Left kidney (tissue), 8 donors: ENCODE measurements at places on chromosomes 16 and 17. TPM values are rescaled to one million over a fixed set of nuclear protein-coding genes. Genes with fewer than 3 reads are reported as not detected.

- DNase-seq = no peak
These were observed 22.8 kb downstream of the TPSG1 start for GRCh38 chr16:1202274-1202673.

- DNase-seq = no peak
These were observed 839.1 kb upstream of the RBFOX1 start for GRCh38 chr16:6493555-6493954.

- no peak for DNase-seq
These were observed 33.3 kb downstream of the BAHCC1 start for GRCh38 chr17:81428516-81428915.

DNA sequence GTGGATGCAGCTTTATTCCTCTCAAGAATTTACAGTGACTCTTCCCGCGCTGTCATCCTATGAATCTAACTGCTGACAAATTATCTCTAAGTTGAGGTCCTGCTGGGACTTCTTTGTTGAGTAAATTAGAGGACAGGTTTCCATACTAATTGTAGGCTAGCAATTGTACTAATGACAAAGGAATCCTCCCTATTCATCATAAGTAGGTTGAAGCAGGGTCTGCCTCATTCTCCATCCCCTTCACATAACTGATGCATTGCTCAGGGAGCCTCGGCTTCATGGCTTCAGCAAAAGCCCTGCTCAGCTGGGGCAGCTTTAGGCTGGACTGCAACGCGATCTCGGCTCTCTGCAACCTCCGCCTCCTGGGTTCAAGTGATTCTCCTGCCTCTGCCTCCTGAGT, 83.1 kb upstream of the IRX6 start:
- DNase-seq = no peak

- no peak for DNase-seq
These were observed 101.7 kb downstream of the RPTOR start for GRCh38 chr17:80646328-80646727.

DNA sequence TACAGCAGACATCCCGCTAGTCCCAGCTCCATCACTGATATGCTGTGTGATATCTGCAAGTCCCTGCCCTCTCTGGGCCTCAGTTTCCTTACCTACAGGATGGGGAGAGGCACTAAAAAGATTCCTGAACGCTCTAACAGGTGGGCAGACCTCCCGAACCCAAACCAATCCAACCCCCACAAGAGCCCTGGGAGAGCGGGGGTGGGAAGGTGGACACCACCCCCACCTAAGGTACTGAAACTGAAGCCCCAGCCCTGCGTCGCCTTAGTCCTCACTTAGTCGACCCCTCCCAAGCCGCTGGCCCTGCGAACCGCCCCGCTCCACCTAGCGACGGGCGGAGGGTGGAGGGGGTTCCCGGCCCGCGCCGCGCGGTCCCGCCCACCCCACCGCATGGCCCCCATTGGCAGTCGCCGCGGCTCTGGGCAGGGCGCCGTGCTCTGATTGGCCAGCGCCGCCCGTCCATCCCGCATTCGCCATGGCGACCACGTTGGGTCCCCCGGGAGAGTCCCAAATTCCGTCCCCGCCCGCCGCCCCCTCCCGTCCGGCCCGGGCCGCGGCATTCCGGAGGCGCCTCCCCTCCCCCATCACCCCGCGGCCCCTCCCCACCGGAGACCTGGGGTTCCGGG, 578 bp downstream of the CCDC102A start:
- DNase-seq = peak; percentile 86

GRCh38 chr17:74825952-74826719, 33.5 kb downstream of the GRIN2C start:
- DNase-seq = no peak

GRCh38 chr17:42655528-42655927, 3.6 kb upstream of the TUBG2 start:
- no peak for DNase-seq

DNA sequence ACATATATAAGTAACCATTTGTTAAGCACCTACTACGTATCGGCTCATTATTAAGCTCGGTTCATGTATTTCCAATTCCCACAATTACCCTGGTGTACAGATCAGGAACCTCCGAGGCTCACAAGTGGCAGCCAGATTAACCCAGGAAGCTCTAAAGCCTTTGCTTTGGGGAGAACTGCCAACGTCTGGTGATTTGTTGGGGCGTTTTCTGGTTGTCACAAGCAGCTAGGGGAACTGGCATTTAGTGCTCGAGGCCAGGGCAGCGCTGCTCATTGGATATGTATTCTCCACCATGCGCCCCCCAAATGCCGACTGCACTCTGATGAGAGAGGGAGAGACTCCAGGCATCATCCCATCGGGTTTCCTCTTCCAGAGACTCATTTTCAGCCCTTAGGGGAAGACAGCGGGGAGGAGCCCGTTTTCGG, 541 bp downstream of the ZNF18 start:
- DNase-seq = peak; percentile 31

- DNase-seq = no peak
These were observed 237.7 kb downstream of the SEC14L1 start for GRCh38 chr17:77378318-77379064.

- DNase-seq = no peak
These were observed 69.0 kb downstream of the MRM3 start for GRCh38 chr17:850851-851763.

GRCh38 chr16:28317040-28317880, 24.9 kb downstream of the SBK1 start:
- DNase-seq = no peak

DNA sequence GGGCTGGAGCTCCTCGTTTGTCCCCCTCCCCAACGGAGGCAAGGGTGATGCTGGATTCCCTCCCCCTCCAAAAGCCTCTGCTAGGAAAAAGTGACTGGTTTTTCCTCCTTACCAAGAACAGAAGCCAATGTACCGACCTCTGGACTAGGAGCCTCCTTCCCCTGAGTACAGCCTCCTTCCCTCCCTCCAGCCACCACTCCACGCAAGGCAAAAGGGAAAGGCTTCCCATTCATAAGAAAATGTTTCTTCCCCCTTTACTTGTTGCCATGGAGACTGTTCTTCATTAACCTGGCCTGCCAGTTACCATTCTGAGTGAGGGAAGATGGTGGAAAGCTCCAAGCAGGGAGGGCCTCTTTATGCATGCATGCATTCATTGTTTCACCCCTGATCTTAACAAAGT, 4.3 kb upstream of the PIMREG start:
- peak; percentile 60 for DNase-seq

DNA sequence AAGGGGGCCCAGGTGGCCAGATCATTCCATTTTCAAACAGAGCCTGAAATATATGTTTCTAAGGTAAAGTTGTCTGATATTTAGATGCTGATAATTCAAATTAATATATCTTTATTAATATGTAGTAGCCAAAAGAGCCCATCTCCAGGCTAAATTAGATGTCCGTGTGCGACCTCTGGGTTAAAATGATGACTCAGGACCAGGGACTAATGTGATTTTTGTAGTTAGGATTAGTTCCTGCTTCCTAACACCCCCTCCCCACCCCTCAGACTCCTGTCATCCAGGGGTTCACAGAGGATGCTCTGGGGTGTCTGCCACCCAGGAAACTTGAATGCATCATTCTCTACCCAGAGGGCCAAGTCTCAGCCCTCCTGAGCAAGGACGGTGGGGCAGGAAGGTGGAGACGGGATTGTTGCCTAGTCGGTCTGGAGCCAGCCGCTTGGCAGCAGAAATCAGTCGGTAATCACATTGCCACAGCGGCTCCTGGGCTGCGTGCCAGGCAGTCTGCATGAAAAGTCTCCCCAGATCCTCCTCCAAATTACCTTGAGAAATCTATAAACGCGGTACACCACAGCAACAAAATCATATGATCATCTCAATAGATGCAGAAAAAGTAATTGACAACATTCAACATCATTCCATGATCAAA, 29.8 kb downstream of the CNGB1 start:
- no peak for DNase-seq

ALDH3A1 gene
- polyA plus RNA-seq = 1.2 TPM

CCL3 gene
- polyA plus RNA-seq = 3.9 TPM

TBC1D26 gene
- 0.67 TPM for polyA plus RNA-seq

TMC5 gene
- polyA plus RNA-seq = 0.37 TPM

TMEM11 gene
- polyA plus RNA-seq = 18.4 TPM

SMIM36 gene
- 0.05 TPM for polyA plus RNA-seq

CSH2 gene
- polyA plus RNA-seq = 0.20 TPM

SGCA gene
- polyA plus RNA-seq = 0.80 TPM
